ENCODE measurements at places on chromosomes 16 and 17.

DNA sequence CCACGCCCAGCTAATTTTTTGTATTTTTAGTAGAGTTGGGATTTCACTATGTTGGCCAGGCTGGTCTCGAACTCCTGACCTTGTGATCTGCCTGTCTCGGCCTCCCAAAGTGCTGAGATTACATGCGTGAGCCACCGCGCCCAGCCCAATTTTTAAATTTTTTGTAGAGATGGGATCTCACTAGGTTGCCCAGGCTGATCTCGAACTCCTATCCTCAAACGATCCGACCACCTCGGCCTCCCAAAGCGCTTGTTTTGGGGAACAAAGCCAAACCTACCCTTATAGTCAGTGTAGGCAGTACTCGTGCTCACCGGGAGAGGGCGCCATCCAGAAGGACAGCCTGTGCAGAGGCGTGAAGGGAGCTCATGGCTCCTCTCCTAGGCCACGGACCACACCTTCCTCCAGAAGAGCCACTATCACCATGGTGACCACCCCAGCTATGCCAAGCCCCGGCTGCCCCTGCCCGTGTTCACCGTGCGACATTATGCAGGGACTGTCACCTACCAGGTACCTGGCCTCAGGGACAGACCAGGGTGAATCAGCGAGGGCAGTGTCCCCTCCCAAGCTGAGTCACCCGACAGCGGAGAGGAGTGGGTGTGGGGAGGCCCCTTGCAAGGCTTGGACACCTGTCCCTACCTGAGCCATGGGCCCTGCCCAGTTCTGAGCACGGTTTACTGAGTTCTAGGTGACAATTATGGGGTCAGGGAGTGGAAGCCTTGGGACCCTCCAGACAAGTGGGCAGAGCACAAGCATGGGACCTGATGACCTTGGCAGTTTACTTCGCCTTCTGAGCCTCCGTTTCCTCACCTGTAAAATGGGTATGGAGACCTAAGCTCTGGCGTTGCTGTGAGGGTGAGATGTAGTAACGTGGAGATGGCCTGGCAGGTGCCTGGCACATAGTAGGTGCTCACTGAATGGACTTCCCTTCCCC, 13.7 kb downstream of the MYO15B start:
- DNase-seq, result peak; percentile 65

GRCh38 chr17:77214328-77214727, 73.6 kb downstream of the SEC14L1 start:
- DNase-seq, result no peak

DNA sequence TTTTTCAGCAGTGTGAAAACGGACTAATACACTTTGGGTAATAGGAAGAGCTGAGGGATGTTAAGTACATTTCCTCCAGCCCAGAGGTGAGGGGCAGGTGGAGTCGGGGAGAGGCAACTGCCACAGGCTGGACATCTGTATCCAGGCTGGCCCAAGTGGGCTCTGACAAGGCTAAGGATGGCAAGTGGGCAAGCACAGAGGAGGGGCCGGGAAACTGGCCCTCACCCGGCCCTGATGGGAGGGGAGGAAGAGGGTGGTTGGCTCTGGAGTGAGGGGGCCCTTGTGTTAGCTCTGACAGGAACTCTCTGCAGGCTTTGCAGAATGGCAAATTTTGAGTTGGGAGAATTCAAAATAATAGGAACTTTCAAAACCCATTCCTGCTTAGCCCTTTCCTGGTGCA, 251.0 kb upstream of the TNRC6C start:
- no peak for DNase-seq

- no peak for DNase-seq
Measured at GRCh38 chr16:396199-396598, 800 bp upstream of the NME4 start.

GRCh38 chr17:27577121-27577761, 53.7 kb upstream of the LGALS9 start:
- DNase-seq, result peak; percentile 63

GRCh38 chr16:76816475-76816874, 374.5 kb upstream of the MON1B start:
- DNase-seq, result no peak

DNA sequence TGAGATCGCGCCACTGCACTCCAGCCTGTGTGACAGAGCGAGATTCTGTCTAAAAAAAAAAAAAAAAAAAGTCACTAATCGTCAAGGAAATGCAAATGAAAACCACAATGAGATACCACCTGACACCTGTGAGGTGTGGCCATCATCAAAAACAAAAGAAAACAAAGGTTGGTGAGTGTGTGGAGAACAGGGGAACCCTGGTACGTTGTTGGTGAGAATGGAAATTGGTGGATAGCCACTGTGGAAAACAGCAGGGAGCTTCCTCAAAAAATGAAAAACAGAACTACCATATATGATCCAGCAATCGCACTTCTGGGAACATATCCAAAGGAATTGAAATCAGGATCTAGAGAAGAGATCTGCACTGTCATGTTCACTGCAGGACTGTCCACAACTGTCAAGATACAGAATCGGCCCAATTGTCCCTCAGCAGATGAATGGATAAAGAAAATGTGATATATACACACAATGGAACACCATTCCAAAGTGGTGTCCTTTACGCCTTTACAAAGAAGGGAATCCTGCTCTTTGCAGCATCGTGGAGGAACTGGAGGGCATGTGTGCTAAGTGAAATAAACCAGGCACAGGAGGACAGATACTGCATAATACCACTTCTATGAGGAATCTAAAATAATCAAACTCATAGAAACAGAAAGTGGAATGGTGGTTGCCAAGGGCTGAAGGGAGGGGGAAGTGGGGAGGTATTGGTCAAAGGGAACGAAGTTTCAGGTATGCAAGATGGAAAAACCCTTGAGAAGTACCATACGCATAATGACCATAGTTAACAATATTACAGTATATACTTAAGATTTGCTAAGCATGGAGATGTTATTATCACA, 63.5 kb upstream of the PLCG2 start:
- DNase-seq, result no peak

DNA sequence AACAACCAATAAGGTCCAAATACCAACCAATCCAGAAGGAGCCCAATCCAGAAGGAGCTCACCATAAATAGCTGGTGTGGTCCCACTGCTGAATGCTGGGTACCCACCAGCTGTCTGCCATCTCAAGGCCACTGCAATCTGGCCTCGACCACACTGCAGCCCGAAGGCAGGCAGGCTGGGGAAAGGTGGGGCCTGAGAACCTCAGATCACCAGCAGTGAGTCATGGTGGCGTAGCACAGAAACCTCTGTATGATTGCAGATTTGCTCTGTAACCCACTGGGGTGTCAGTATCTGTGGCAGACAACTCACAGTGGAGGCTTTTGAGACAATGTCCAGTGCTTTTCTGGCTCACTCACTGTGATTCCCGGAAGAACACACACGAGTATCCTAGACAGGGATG, 14.7 kb upstream of the CMTR2 start:
- DNase-seq, result no peak

GRCh38 chr17:42133461-42134041, 10.9 kb downstream of the HSPB9 start:
- no peak for DNase-seq

- DNase-seq, result no peak
Measured at GRCh38 chr17:57814421-57814820, 35.4 kb downstream of the MRPS23 start.

DNA sequence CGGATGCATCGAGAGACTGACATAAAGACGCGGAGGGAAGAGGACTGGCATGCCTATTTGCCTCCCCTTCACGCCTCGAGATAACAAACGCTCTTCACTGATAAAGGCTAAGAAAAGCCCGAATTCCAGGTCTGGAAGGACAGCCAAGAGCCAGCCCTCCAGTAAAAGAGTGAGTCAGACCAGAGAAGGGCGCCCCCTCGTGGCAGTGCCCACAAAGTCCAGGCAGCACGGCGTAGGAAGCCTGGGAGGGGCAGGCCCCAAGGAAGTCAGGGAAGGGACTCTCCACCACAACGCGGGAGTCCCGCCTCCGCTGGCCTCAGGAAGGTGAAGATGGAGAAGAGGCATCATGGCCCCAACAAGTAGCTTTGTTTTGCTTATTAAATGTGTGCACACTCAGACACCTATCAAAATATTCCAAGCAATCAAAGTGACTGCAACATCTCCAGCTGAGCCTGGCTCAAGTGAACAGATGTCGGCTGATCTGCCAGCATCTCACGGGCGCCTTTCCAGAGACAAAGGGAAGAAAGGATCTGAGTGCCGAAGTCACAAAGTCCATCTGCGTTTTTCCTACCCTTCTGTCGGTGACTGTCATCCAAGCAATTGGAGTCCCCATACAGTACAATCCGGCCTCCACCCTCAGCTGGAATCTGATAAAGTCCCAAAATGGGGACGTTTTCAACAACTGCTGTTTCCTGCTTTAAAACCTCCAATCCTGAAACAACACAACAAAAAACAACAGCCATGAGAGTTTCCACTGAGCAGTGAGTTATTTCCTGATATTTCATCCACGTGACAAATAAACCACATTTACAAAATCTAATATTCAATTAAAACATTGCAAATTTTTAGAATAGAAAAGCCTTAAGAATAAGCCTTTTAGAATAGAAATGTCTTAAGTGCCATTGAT, 20.4 kb upstream of the SLC38A8 start:
- peak; percentile 94 for DNase-seq

GRCh38 chr16:31868691-31869167, 4.9 kb upstream of the ZNF267 start:
- peak; percentile 78 for DNase-seq

DNA sequence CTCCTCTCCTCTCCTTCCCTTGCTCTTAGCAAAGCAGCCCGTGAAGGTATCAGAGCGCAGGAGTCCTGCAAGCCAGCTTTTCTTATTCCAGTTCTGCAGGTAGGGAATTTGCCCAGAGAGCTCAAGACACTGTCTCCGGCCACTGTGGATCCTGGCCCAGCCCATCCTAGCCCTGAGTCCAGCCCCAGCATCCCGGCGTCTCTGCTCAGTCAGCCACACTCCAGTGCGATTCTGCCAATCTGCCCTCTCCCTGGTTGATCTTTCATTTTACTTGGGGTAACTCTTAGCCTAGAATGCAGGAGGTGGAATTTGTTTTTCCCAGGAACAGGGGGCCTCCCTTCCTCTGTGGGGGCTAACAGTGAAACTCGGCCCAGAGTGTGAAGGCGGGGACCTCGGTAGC, 176.9 kb upstream of the GSE1 start:
- peak; percentile 60 for DNase-seq

DNA sequence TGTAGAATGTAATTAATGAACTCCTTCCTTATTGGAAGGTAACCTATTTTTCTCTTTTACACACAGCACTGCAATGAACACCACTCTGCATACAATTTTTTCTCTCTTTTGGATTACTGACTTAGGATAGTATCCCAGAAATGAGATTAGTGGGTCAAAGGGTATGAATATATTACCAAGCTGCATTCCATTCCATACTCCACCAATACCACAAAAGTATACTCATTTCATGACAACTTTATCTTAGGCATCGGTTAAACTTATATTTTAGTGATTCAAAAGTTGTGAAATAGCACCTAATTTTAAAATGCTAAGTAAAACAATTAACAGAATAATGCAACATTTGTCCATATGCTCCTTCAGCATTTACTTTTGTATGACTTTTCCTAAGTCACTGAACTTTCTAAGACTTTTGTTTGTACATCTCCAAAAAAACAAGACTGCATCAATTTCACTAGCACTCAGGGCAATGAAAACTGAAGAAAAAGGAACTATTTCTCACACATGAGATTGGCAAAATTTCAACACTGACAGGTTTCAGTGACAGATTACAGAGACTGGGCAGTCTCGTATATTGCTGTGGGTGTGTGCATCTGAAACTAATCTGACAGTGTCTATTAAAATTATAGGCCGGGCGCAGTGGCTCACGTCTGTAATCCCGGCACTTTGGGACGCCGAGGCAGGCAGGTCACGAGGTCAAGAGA, 32.1 kb downstream of the HELZ start:
- DNase-seq, result peak; percentile 71

- no peak for DNase-seq
Measured at GRCh38 chr16:23074423-23074822, 74.8 kb downstream of the USP31 start.

GRCh38 chr16:57797526-57798266, 4.6 kb downstream of the KIFC3 start:
- no peak for DNase-seq

GRCh38 chr17:10290041-10290440, 82.8 kb downstream of the MYH13 start:
- DNase-seq, result peak; percentile 56

GRCh38 chr17:64282753-64283080, 19.7 kb upstream of the TEX2 start:
- no peak for DNase-seq

DNA sequence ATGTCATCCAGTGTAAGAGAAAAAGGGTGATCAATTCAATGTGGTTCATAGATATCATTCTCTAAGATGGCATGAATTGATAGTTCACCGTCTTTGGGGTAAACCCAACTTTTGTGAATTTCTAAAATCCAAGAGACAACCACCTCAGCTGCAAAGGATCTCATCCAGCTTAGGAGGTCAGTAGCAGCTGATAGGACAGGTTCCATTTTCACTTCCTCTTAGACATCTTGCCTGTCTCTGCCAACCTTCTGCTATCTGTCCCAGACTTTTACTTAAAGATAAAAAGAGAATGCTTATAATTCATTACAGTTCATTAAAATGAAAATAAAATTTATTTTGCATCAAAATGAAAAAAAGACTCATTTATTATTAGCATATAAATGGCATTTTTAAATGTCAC, 468.2 kb downstream of the XYLT1 start:
- DNase-seq, result no peak

DNA sequence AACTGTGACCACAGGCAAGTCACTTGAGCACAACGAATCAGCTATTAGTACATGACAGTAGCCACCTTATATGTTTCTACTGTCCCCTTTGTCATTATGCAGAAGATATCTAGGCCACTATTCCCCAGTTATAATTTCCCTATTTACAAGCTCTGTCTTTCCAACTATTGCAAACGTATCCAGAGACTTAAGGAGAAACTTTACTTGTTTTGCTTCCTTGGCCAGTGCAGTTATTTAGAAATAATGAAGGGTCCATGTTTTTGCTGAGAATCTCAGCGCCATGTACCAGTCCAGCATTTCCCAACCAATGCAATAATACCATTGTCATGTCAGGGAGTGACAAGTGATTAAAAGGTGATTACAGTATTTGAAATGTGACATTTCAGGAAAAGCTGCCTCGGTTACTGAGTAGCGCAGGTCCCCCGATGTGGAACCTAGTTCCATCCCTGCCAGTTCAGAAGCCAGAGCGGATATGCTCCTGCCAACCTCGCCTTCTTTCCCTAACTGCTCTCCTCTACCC, 743 bp downstream of the ZNF624 start:
- DNase-seq, result peak; percentile 3

- no peak for DNase-seq
Measured at GRCh38 chr17:47620503-47621245, 29.0 kb upstream of the KPNB1 start.

- no peak for DNase-seq
Measured at GRCh38 chr16:27722207-27722606, 172.3 kb downstream of the KATNIP start.
